ENCODE measurements at places on chromosomes 13 and 19.
A peak's percentile ranks its signal among the peaks of the same experiment; 100 is the strongest.

- no peak for DNase-seq
Observed at GRCh38 chr13:80235166-80235966, 105.6 kb downstream of the SPRY2 start.

- DNase-seq = no peak
Observed at GRCh38 chr13:49620170-49620621, 8.1 kb upstream of the ARL11 start.

DNA sequence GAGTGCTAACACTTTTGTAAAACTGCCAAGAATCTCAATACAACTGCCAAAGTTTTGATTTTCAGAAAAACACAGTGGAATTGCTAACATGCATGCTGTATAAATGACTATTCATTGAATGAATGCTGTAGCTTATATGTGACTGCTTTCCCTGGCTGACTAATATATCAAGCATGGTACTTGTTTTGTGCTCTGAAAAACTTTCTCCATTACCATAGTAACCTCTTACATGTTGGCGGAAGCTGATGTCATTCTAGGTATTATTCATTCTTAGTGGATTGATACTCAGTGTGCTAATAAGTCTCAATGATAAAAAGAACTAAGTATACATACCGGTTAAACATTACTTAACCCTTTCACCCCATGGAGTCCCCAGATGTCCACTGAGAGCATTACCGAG, 166.1 kb upstream of the MYO16 start:
- DNase-seq = no peak

- DNase-seq = no peak
Observed at GRCh38 chr13:38979891-38980749, 10.5 kb downstream of the STOML3 start.

- no peak for DNase-seq
Observed at GRCh38 chr13:38348861-38349389, 726 bp upstream of the UFM1 start.

DNA sequence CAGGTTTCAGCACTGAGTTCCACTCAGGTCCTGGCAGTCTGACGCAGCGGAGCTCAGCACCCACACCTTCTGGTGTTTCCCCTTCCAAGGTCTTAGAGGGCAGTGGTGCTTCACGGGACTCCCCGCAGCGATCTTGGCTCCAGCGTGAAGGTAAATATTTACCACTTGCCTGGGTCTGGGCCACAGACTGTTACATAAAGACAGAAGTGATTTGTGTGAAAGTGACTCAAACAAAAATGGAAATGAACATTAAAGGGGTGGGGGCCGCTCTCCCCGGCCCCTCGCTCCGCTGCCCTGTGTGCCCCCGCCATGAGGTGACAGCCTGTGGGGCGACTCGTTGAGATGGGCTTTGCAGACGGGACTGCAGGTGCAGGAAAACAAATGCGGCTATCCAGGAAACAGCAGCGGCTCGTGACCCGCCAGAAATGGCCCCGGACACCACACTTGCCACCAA, 55.0 kb downstream of the GGACT start:
- no peak for DNase-seq

- DNase-seq = no peak
Observed at GRCh38 chr13:30340331-30341250, 33.2 kb upstream of the KATNAL1 start.

- peak; percentile 83 for DNase-seq
Observed at GRCh38 chr19:9917321-9917720, 19.0 kb downstream of the OLFM2 start.

- DNase-seq = no peak
Observed at GRCh38 chr13:112641456-112642089, 48.3 kb upstream of the ATP11A start.

DNA sequence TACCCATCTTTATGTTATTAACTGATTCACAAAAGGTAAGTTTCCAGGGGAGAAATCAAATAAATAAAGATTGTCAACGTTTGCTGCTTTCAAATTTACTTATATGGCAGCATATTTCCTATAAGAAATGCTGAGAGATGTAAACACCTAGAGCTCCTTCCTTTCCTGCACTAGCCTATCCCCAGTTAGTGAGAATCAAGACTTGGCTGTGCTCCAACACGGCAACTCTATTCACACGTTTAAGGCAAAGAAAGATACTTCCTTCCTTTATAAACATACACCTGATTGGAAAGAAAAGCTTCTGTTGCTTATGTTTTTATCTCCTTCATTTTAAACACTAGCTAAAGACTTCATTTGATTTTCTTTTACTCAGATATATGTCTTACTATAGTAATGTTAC, 107.0 kb downstream of the PCDH9 start:
- no peak for DNase-seq

DNA sequence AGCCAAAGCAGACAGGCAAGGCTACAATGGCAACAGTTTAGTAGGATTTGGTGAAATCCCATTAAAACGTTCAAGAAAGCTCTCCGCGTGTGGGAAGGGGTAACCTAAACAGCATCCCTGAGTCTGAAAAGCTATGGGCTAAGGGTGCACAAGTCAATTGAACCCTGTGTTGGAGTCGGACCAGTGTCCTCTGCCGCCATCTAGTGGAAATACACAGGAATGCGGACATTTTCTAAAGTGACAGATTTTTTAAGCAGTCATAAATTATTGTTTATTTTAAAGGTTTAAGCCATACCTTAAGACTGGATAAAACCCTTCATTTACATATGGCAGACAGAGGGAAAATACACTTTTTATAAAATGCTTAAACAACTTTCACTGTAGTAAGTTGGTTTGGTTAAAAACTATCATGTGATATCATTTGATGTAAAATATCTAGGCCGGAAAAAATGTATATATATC, 26.5 kb upstream of the LSM14A start:
- DNase-seq = peak; percentile 65

DNA sequence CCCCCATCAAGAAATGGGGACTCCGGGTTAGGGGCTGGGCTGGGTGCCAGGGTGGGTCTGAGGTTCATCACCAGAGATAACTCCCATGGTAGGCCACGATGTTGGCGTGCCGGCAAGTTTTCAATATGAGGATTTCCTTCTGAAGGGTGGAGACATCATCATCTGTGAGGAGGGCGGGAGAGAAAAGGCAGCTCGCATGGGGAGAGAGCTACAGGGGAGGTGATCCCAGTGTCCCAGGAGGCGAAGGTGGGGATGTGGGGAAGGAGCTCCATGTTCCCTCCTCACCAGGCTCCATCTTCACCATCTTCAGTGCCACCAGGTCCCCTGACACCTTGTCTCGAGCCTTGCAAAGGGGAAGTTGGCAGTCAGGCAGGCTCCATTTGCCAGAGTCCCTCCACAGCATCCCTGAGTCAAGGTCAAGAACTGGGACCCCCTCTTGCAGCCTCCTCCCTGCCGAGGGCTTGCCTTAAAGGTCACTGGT, 430 bp downstream of the MAP4K1 start:
- no peak for DNase-seq

GRCh38 chr19:5343848-5344247, 3.2 kb upstream of the PTPRS start:
- DNase-seq = no peak

DNA sequence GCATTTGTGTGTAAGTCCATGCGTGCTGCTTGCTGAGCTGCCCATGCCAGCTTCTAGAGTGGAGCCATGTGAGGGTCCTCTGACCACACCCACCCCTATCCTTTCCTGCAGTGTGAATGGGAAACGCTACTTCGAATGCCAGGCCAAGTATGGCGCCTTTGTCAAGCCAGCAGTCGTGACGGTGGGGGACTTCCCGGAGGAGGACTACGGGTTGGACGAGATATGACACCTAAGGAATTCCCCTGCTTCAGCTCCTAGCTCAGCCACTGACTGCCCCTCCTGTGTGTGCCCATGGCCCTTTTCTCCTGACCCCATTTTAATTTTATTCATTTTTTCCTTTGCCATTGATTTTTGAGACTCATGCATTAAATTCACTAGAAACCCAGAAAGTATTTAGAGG, 10.3 kb downstream of the TBCB start:
- no peak for DNase-seq

- no peak for DNase-seq
Observed at GRCh38 chr13:25762795-25763377, 288.9 kb downstream of the SHISA2 start.

DNA sequence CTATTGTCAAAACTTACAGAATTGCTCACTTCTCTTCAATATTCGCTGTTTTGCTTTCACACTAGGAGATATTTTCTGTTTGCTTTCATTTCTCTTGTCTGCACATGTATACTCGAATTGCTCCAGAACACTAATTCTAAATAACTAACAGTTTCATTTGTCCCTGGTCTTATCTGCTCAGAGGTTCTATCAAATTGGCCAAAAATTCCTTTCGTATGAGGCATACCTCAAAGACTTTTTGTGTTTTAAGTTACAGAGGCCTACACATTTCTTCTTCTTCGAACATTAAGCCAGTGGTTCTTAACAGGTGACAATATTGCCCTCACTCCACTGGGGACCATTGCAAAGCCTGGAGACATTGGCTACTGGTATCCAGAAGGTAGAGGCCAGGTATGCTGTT, 1314.6 kb downstream of the EFNB2 start:
- no peak for DNase-seq

DNA sequence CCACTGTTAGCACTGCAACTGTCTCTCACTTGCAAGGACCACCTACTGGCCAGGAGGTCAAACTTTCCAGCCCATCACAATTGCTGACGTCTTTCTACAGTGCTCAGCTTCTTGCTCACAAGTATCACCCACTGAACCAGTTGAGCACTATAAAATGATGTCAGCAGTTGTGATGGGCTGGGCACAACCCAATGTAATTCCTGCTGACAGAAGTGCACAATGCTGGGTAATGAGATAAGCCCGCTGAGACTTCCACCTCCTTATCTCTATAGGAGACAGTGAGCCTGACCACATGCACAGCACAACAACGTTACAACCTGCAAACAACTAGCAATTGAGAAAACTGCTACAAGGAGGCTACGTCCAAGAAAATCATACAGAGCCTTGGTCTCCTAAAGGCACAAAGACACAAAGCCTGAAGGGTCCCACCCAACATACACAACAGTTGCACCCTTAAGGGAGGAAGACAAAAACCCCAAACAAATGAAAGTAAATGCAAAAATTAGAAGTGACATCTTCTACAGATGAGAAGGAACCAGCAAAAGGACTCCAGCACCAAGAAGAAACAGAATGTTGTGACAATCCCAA, 273.2 kb downstream of the LIG4 start:
- no peak for DNase-seq

- DNase-seq = no peak
Observed at GRCh38 chr13:24147570-24147963, 13.0 kb upstream of the SPATA13 start.

DNA sequence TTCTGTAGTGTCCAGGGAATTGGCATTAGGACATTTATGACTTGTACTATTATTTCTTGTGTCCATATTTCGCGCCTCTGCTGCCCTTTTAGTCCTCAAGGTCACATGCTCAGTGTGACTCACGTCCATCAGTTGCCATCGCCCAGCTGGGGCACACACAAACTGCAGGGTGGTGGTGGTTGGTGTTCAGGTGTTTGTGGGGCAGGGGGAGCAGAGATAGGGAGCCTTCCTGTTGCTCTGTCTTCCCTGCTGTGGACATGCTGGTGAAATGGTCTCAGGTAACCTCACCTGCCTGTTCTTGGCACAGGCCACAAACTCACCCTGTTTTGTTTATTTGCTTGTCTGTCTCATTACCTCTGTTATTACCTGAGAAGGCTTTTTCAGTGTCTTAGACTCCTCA, 22.4 kb downstream of the PRR12 start:
- DNase-seq = peak; percentile 27

DNA sequence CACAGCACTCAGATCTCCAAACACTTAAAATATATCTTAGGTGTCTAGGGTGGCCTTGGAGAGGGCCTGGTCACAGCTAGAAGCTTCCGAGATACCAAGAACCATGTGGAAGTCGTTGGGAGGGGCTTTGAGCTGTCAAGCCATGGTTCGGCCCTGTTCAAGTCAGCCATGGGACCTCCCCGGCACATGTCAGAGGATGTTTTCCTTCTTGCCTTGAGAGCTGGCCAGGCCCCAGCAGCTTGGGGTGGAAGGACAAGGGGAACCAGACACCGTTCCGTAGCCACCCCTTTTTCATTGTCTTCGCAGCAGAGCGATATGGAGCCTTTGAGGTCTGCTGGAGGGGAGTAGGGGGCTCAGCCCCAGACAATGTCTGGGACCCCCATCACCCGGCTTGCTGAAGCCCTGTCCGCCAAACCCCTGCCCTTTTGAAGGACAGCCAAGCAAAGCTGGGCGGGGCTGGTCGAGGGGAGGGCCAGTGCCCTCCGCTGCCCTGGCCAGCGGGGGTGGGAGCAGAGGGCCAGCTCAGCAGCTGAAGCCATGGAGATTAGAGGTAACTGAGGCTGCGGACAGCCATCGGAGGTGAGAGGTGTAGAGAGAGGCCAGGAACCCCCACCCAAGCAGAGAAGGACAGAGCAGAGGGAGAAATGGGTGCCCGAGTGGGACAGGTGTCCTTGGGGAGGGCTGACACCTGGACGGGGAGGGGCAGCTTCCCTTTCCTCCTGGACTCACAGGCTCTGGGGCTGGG, 435 bp downstream of the KLK11 start:
- DNase-seq = no peak

GRCh38 chr19:36043952-36044351, 10.1 kb downstream of the THAP8 start:
- no peak for DNase-seq

- DNase-seq = no peak
Observed at GRCh38 chr19:12726988-12727316, 3.2 kb upstream of the TNPO2 start.

DNA sequence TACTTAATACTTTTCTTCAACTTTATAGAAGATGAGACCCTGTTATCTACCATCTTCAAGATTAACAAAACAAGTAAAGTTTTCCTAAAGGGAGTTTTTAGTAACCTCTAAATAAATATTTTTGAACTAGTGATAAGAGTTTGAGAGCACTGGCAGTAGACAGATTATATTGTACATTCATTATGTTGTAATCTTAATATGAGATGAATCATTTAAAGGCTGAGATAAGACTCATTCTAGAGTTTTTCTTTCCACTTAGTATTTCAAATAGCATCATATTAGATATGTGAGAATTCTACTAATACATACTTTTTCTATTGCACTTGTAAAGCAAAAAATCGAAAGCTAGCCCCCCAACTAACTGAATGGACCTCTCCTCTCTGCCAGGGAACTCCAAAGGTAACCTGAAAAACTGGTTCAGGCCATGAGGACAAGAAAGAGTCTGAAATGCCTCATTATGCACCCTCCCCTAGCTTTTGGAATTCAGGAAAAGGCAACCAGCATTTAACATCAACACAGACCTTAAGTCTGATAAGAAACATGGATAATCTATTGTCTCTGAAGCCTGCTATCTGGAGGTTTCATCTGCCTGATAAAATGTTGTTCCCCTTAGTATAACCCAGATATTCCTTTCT, 875.4 kb upstream of the SLC10A2 start:
- no peak for DNase-seq

DNA sequence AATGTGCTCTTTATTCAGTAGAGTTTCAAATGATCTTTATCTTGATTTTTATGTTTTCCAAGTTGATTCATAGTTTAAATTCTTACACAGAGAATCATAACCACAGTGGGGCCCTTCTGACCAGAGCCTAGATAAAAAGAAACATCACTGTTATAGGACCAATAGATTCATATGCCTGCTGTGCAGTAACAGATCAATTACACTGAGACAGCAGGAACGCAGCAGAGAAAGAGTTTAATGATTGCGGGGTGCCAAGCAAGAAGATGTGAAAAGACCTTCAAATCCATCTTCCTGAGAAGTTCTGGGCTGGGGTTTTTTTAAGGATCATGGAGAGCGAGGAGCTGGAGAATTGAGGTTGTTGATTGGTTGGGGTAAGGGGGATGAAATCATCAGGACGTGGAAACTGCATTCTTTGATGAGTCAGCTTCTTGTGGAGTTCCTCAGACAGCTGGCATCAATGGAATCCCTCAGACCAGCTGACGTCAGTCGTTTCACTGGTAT, 346.6 kb downstream of the TBC1D4 start:
- peak; percentile 4 for DNase-seq

GRCh38 chr19:1516395-1516753, 3.6 kb upstream of the ADAMTSL5 start:
- DNase-seq = no peak
